ENCODE measurements at places on chromosomes 1 and 21.

GRCh38 chr1:44380666-44381177 lies 24.3 kb upstream of the RNF220 start:
- DNase-seq: no peak

DNA sequence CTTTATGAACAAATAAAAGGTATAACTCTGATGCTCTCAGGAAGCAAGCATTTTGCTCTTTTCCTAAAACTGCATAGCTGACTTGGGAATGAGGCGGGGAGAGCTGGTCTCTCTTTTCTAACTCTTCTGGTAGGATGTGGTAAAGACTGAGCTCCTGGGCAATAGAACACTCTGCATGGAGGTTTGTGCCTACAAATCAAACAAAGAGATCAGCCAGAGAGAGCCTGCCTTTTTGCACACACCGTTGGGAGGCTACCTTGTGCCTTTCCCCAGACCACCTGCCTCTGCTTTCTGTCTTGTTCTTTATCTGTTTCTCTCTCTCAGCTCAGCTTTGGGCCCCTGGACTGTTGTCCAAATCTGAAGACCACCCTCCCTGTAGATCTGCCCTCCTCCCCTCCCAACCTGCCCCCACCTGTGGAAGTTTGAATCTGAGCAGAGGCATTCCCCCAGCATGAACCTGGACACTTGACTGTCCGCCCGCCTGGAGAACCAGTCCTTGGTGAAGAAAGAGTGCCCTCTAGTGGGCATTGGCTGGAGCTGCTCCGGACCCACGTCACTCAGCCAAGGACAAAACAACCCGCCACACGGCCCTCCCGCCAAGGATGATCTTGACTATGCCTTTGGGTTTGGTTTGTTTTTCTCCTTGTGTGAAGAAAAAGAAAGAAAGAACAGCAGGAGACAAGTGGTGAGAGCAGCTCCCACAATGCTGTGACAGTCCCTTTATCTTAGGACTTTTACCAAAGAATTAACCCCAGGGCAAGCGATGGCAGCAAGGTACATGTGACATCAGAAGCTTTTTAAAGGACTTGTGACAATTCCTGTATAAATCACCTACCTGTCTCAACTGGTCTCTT lies 228.2 kb downstream of the PBX1 start:
- DNase-seq: no peak

- DNase-seq: no peak
Observed at GRCh38 chr1:181263444-181263843, 174.9 kb downstream of the IER5 start.

DNA sequence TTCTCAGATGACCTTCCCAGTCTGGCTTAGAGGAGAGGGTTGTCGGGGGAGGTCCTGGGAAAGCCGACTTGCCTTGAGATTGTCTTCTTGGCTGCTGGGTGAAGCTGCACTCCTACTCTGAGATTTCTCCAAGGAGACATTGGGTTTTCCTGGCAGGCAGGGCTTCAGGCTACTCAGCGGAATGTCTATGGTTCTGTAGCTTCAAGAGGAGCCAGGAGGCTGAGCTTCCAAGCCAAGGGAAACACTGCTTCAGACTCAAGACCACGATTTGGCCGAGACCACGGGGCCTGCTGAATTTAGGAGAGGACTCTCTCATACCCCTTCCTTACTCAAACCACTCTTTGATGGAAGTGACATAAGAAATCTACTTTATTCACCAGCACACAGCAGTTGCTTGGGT lies 67.8 kb downstream of the NTMT2 start:
- no peak for DNase-seq

Measured in cortex of kidney (tissue), 1 donor.